NCI-H774 (cell line): ENCODE measurements at places on chromosomes 5 and 9.

- no peak for DNase-seq
Measured at GRCh38 chr9:28031521-28032267, 458.4 kb upstream of the C9orf72 start.

DNA sequence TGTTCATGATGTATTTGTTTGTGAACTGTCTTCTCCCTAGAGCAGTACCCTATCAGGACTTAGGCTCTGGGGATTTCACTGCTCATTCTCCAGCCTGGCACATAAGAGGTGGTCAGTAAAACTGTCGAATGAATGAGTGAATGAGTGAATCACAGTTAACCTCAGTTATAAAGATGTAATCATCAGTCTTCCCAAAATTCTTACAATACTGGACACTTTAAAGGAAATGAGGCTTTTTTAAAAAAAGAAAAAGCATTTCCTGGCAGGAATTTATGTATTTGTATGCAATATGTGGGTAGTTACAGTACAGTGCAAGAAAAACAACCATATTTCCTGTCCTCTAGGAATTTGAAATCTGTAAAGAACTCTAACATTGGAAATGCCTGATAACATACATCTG, 59.6 kb downstream of the RAI14 start:
- no peak for DNase-seq

- DNase-seq, result no peak
Measured at GRCh38 chr9:107999890-108000289, 510.3 kb upstream of the KLF4 start.

GRCh38 chr9:129343424-129344375, 165.6 kb upstream of the IER5L start:
- DNase-seq, result no peak

DNA sequence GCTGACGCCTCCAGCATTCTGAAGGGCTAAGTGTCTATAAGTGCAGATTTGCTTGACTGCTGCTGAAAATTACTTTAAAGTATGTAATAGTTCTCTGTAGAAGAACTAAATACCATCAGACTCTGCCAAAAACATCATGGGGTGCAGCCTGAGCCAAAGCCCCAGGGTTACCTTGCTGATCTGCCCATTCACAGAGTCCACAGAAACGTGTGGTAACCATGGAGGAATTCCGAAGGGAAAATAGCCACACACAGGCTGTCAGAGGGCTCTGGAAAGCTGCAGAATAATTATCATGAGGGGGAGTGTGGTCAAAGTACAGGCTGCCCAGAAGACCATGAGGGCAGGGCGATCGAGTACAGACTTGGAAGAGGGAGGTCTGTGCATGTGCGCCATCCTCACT, 36.4 kb downstream of the RETREG1 start:
- DNase-seq, result no peak
